ENCODE measurements at places on chromosomes 3 and 15.

- DNase-seq: no peak
Observed at GRCh38 chr3:58521917-58522631, 14.9 kb downstream of the ACOX2 start.

DNA sequence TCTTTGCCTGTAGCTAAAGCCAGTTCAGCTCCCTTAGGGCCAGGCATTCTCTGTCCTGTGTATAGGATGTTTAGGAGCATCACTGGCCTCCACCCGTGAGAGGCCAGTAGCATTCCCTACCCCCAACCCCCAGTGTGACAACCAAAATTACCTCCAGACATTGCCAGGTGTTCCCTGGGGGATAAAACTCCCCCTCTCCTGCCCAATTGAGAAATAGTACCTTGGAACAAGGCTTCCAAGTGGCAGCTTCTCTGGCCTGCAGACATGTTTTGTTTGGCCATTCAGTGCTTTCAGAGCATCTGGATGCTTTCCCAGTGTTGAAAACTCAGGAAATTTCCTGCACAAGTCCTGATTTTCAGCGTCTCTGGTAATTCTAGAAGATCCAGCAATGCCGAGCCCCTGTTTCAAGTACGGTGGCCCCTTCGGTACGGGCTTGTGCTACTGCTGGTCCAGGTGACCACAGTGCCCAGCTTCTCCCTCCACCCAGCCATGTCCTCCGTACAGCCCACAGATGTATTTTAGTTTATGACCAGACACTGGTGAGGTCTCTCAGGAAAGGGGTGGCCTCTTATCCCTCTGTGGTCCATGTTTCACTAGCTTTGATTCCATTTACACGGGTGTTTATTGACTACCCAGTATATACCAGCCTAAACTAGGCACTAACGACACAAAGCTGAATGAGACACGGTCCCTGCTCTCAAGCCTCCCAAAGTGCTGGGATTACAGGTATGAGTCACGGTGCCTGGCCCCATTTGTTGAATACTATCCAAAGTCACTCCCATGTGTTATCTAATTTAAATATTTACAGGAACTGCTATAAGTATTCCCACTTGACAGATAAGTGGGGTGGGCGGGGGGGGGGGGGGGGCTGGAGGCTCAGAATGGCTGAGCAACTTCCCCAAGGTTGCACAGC, 125.4 kb upstream of the RAD18 start:
- DNase-seq: no peak

DNA sequence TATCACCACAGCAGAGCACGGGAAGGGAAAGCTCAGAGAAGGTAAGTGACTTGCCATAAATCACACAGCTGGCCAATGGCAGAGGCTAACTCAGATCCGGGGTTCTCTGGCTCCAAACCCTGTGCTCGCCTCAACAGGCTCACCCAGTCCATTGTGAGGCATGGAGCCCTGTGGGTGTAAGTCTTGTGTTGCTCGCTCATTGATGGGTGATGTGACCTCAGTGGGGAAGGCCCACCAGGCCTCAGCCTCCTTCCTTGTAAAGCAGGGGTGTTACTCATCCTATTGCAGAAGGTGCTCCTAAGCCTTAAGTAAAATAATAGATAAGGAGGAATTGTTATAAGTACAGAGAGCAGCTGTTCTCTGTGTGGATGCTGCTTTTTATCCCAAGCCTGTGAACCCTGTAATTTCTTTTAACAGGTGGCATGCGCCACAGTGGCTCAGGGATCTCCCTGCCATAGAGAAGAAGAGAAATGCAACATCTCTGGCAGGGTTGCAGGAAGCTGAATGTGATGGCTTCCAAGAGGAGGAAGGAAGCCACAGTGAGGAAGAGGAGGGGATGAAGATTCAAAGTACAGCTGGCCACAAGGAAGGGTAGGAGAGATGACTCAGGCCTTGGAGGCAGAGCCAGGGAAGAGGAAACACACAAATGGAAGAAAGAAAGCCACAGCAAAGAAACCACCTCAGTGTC, 30.9 kb upstream of the SPSB4 start:
- no peak for DNase-seq

- DNase-seq: no peak
Observed at GRCh38 chr3:174266476-174266875, 592.7 kb upstream of the NAALADL2 start.

- no peak for DNase-seq
Observed at GRCh38 chr3:58355179-58355578, 22.5 kb downstream of the PXK start.

DNA sequence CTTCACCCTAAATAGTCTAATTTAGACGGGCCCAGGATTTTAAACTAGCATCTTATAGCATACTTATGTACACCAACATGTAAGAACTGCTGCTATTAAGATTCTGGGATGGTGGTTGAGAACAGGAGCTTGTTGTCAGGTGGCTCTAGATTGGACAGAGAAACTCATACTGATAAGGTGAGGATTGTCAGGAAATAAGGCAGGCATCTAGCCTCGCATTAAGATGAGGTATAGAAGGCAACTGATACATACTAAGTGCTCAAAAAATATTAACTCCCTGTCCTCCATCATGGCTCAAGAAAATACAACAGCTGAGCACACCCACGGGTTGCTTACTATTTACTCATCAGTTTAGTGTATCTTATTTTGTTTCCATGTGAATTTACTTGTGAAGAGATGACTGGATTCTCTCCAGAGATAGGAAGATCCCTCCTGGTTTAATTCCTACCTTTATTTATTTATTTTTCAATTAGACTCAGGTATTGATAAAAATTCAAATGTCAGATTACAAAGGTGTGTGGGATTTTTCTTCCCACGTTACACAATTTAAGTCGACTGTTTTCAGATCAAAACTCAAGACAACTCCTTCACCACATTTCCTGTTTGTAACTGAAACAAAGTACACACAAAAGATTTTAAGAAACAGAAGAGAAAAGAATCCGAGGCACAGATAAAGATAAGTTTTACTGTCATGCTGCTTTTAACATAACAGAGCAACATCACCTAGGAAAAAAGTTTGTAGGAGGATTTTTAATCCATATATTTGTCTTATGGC, at the start of gene TRAT1:
Gene TRAT1 (plus strand): TSS at position 664 of the 775 bp plus-strand sequence. CDS start 142 bp downstream, outside the sequence.
- DNase-seq: no peak

- no peak for DNase-seq
Observed at GRCh38 chr15:81813215-81813614, 232.6 kb downstream of the MEX3B start.

DNA sequence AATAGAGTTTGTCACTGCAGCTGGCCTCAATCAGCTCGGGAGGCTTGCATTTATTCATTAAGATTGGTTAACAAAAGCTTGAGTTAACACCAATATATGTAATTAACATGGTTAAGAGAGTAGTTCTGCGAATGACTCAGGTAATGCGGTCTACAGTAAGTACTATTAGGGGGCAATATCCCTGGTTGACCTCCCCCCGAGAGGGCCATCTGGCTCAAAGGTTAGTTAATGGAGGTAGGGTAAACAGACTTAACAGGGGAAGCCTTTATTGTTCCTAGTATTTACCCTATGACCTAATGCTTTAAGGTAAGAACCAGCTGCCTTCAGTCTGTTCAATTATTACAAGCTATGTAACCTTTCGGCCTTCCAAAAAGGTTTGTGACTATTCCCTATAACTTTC, 403.3 kb upstream of the SGO1 start:
- DNase-seq: no peak

DNA sequence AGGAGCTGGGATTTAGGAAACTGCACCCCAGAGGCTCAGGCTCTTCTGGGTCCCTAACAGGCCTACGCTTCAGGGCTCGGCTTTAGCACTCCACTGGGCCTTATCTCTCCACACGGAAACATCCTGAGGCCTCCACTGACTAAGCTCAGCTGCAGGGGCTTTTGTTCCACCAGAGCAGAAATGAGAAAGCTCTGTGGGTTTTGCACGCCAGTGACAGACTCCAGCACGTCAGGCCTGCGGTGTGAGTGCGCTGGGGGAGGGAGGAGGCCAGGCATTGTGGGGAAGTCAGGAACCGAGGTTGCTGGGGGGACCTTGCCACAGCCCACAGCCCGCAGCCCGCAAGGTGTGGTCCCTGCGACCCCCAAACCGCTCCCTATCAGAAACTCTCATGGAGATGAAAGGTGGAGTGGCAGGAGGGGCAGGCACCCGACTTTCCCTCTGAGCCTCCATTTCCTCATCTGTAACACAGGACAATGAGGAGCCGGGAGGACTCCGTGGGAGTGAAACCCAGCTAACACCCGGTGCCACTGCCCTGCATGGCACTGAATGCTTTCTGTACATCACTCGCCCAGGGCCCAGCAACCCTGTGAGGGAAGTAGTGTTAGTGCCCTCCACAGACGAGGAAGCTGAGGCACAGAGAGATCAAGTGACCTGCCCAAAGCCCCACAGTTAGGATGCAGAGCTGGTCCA, 106.5 kb downstream of the TPRA1 start:
- DNase-seq: no peak

- DNase-seq: no peak
Observed at GRCh38 chr3:118990823-118991560, 43.7 kb downstream of the IGSF11 start.

DNA sequence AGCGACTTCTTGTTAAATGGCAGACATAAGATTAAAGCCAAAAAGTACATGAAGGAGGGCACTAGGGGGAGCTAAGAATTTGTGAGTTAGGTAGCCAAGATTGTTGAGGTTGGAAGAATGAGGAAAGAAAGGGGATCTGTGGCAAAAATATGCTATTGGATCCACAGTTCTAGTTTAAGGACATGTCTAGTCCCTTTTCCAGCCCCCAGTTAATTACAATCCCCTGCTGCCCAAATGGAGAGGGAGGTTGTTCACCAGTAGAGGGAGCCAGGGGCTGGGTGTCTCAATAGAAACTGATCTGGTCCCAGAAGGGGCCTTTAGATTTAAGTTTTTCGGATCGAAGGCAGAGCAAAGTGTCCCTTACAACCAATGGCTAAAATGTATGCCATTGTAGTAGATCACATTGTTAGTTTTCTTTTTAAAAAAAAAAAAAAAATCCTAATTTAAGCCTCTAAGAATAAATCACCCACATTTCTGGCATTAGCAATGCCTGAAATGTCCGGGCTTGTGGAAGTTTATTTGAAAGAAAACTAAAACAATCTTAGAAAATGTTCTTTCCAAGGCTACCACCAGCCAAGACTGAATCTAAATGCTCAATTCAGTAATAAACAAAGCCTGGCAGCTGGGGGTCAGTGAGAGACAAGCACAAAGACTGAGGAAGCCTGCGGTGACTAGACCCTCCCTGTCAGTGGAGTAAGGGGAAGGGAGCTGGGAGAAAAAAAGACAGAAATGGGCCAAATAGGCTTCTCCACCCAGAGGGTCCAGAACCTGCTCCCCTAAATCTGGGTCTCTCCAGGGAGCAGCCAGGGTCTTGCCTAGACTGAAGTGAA, 7.1 kb downstream of the COL8A1 start:
- DNase-seq: no peak

- no peak for DNase-seq
Observed at GRCh38 chr3:51703068-51703760, 3.7 kb upstream of the GRM2 start.

- DNase-seq: no peak
Observed at GRCh38 chr3:179166561-179167201, 18.5 kb downstream of the PIK3CA start.

DNA sequence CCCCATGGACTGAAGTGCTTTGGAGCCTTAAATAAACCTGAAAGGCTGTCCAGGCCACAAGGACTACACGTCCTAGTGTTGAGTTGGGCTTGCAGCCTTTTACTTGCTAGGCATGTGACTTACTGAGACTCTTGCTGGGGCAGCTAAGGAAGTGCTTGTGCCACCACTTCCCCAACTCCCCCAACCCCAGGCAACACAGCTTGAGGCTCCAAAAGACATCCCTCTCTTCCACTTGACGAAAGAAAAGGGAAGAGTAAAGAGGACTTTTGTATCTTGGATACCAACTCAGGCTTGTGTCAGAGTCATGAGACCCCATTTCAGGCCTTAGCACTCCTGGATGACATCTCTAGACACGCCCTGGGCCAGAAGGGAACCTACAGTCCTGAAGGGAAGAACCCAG, 109.8 kb downstream of the XRN1 start:
- DNase-seq: no peak

DNA sequence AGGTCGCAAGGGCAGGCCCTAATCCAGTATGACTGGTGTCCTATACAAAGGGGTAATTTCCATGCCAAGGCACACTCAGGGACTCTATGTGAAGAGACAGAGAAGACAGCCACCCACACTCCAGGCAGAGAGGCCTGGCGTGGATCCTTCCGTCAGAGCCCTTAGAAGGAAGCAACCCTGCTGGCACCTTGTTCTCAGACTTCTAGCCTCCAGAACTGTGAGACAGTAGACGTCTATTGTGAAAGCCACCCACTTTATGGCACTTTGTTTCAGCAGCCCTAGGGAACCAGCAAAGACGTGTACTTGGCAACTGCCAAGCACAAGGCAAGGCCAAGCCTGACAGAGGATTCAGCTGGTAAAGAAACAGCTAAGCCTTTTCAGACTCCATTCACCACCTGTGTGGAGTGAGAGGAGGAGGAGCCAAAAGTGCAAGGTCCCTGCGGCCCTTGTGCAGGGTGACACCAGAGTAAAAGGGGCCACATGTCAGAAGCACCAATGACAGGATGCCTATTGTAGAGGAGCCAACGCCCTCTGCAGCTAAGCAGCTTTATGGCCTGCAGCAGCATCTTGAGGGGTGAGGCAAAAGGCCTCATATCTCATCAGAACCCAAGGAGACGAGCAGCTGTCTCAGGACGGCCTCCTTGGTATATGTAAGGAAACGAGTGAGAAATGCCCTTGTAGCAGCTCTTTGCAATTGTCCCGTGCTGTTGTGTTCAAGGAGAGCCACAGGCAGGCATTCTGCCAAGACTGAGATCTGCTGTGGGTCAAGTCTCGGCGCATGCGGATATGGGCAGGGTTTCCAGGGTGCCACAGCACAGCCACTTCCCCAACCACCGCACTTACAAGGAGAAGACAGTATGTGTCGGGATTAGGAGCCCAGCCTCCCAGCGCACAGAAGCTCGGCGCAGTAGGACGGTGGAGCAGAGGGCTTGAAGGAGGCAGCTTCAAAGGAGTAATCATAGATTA, 121.5 kb upstream of the LIPC start:
- no peak for DNase-seq

DNA sequence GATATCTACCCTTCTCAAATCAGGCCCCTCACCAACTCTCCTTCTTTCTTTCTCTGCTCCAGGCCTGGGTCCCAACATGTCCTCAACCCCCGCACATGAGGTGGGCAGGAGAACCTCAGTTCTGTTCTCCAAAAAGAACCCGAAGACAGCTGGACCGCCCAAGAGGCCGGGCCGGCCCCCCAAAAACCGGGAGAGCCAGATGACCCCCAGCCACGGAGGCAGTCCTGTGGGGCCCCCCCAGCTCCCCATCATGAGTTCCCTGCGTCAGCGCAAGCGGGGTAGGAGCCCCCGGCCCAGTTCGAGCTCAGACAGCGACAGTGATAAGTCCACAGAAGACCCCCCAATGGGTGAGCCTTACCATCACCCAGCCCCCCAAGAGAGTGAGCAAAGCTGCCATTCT, 5.6 kb upstream of the OGG1 start:
- DNase-seq: no peak

DNA sequence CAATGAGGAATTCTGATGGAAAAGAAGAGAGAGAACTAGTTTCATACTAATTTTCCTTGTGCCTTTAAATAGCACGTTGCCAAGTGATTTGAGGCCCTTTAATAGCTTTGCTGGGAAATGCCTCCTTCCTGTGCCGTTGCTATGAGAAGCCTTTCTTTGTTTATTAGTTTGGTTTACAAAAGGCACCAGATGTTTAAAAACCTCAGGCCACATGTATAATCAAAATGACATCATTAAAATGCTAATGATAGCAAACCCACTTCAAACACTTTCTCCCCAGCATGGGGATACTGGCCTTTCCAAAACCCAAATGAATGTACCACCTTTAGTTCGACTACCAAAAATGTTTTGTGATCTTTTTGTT, 50.0 kb upstream of the TBC1D23 start:
- no peak for DNase-seq

- no peak for DNase-seq
Observed at GRCh38 chr15:29528276-29528675, 258.7 kb upstream of the NSMCE3 start.

Measured in stimulated activated CD8-positive, alpha-beta memory T cell treated with anti-CD3 and anti-CD28 coated beads, Interleukin-15, amount 100 ng/mL, for 24 hours (primary cell).